ENCODE measurements at places on chromosomes 5 and 9.

DNA sequence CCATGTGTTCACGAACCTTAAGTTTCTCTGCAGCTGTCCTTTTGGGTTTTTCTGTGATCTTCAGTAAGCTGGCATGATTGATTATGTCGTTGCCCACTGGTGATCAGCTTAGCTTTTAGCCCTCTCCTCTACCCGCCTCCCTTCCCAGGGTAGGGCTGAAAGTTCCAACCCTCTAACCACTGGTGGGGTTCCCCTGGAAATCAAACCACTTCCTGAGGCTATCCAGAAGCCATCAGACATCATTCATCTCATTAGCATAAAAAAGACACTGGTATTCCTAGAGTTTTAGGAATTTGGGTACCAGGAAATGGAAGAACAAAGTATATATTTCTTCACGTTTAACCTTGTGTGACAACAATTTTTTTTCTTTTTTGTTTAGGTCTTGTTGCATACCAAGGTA, 29.8 kb downstream of the SPIN1 start:
- no peak for DNase-seq

DNA sequence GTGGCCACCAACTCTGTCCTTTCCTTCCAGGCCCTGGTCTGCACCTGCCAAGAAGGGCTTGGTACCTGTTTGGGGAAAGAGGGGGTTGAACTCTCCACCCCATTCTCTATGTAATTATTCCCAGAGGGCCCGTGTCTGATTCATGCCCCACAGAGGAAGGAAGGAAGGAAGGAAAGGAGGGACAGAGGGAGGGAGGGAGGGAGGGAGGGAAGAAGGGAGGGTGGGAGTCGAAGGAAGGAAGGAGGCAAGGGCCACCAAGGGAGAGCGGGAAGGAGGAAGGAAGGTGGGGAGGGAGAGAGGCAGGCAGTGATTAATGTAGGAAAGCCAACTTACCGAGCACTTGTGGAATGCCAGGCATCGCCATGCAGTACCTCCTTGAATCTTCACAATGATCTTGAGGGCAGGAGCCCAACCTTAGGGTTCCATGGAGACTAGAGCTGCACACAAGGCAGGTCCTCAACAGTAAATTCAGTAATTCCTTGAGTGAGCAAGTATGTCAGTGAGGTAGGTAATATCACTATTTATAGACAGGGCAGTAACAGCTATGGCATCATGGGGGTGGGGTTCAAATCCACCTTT, 75.8 kb downstream of the FGF18 start:
- no peak for DNase-seq

GRCh38 chr5:1507457-1507856, 16.3 kb downstream of the LPCAT1 start:
- DNase-seq = no peak

DNA sequence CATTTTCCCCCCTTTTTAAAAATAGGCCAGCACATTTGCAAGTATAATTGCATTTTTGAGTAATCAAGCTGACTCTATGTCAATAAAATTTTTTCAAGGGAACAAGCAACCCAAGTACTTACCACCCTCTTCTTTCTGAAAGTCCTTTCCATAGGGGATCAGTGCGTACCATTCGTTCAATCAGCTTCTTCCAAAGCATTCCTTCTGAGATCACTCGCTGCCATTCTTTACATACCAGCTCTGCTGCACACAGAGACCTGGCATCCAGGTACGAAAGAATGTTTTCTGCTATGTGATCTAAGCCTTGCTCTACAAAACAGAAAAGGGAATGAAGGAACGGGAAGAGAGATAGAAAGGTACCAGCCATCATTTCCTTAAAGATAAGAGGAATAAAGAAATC, 106.6 kb downstream of the FBXW11 start:
- DNase-seq = no peak

GRCh38 chr5:67577424-67577823, 380.8 kb upstream of the CD180 start:
- no peak for DNase-seq

DNA sequence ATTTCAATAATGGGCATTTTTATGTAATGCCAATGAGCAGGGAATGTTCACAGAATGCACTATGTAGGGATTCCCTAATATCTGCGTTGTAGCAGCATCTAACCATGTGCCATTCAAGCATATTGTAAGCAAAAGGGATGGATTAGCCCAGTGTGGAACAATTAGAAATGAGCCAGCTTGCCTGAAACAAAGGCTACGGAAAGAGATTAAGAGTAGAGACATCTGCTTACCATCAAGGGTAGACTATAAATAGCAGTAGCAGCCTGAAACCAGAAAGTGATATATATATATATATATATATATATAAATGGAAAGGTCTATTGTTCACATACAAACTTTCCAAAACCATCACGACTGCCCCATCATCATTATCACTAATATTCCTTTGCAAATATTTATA, 31.9 kb upstream of the CEP120 start:
- no peak for DNase-seq

DNA sequence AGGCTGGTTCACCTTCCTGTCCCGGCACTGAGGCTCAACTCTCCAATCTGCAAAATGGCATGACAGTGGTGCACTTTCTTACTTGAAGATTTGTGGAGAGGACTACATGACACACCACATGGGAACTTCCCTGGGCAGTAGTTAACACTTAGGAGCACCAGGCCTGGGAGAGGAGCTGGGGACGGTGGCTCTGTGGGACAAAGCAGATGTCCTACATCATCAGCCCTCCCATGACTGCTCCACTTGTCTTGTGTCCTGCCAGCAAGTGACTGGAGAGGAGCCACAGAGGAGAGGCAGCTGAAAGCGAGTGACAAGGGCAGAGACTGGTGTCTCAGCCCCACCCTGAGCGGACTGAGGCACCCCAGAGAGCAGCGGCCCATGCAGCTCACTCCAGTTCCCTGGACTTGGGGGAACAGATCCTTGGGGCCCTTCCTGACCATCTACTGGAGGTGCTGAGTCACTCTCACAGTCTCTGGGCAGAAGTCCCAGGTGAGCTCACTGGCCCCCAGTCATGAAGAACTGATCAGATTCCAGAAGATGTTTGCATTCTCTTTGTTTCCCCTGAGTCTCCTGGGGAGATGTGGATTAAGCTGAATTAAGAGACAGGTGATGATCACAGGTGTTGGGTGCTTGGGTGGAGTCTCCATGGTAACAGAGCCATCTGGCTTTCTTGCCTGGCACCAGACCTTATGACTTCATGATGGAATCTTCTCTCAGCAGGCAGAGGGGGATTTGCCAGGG, 13.2 kb upstream of the SLC25A48 start:
- no peak for DNase-seq

DNA sequence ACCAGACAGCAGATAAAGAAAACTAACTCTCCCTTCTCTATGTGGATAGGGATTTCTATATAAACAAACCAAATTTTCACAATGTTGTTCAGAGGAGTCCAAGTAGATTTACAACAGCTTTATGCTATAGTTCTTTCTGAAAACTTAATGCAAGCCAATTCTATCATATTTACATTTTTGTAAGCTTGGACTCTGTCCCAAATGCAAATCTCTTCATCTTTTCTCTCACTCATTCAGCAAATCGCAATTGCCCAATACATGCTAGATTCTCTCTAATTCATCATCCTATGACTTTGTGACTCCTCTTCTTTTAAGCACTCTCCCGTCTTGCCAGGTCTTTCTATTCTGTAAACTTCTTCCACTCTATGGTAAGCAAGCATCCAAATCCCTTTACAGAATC, 39.1 kb upstream of the UGT3A2 start:
- DNase-seq = no peak

DNA sequence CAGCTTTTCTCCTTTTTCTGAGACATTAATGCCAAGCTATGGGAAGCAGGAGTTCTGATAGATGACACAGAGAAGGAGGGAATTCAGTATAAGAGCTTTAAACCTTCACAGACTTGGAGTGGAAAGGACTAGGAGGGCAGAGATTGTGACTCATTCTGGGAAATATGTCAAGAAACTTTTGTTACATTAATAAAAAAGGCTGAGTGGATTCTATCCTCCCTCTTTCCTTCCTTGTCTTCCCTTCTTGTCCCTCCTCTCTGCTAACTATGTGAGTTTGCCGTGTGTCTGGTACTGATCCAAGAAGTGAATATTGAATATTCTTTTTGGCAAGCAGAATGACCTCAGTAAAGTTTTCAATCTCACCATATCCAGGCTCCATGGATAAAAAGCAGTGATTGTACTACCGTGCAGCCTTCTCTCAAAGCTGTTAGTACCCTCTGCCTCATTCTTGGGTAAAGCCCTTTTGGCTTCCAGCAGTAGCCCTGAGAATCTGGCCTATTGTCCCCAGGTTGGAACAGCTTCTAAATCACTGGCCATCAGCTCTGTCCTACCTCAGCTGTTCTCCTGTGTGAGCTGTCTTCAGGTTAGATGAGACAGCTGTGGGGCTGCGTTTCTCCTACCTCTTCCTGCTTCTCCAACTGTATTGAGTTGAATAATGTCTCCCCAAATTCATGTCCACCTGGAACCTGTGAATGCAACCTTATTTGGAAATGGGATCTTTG, 73.9 kb downstream of the ATG10 start:
- no peak for DNase-seq

DNA sequence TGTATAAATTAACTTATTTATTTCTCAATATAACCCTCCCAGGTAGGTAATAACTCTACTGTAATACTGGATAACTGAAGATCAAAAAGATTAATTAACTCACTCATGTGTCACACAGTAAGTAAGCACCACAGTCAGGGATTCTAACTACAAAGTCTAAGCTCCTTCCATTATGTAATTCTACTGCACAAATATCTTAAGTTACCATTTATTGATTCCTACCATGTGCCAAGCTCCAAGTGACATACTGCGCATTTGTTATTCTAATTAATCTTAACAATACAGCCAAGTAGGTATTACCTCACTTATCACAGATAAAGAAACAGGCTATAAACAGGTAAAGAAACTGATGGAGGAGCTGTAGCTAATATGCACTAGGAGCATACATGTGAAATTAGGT, 58.3 kb downstream of the RANBP6 start:
- no peak for DNase-seq

DNA sequence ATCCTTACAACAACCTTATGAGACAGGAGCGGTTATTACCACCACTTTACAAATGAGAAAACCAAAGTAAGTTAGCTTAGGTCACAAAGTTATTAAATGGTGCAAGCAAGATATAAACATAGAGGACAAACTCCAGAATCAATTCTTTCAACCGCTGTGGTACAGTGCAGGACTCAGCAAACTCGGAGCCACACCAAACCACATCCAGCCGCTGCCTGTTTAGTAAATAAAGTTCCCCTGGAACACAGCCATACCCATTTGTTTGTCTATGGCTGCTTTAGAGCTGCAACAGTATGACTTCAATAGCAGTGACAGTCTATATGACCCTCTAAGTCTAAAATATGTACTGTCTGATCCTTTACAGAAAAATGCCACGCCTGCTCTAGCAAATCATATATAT, 1567.2 kb upstream of the WWC1 start:
- no peak for DNase-seq

- no peak for DNase-seq
These were observed 8.0 kb downstream of the DBH start for GRCh38 chr9:133643978-133644760.

- no peak for DNase-seq
These were observed 47.7 kb downstream of the LHFPL2 start for GRCh38 chr5:78600687-78601414.

DNA sequence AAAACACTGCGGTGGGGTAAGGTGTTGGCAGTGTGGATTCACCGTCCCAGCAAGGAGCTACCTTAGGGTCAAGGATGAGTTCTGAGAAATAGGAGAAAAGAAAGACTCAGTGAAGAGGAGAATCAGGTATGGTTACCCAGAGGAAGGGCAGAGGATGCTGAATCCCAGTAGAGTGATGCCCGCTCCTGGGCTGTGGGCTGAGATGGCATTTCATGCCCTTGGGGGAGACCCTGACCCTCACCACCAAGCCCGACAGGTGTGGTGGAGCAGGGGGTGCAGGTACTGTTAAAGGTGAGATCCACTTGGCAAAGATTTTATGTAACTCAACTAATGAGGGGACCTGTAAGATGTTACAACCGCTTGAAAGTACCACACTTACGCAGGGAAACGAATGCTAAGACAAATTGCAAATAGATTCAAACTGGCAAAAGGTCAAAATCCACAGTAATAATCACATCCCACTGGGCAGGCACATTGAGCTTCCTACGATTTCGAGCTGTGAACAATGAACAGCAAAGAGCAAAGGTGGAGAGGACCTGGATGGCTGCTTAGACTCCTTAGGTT, 2.1 kb downstream of the RNU6ATAC start:
- no peak for DNase-seq

GRCh38 chr9:78470216-78470615, 173.3 kb downstream of the PSAT1 start:
- no peak for DNase-seq

- DNase-seq = no peak
These were observed 127.6 kb downstream of the TRPM6 start for GRCh38 chr9:74760031-74760700.

GRCh38 chr5:168654211-168654721, 75.1 kb upstream of the PANK3 start:
- DNase-seq = no peak

GRCh38 chr5:96529559-96529958, 96.5 kb upstream of the PCSK1 start:
- DNase-seq = no peak

DNA sequence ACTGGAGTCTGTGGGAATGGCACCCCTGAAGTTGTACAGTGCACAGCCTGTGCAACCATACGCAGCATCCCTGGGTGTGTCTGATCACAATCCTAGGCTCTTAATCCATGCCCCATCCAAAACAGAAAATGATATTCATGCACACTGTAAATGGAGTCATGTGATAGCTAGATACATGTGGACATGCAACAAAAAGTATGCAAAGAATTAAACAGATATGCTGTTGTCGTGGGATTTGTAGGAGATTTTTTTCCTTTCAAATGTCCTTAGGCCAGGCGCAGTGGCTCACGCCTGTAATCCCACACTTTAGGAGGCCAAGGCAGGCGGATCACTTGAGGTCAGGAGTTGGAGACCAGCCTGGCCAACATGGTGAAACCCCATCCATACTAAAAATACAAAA, 36.1 kb downstream of the PRRX2 start:
- no peak for DNase-seq

- no peak for DNase-seq
These were observed at the start of gene SLCO6A1 for GRCh38 chr5:102498271-102499034. Gene SLCO6A1, minus strand, starts transcription at chr5:102499001. Its CDS starts 157 bp downstream, at chr5:102498844.

All from C1 segment of cervical spinal cord (tissue), 14 donors.